ENCODE measurements at places on chromosomes 1 and 21. TPM values are rescaled to one million over a fixed set of nuclear protein-coding genes. Genes with fewer than 3 reads are reported as not detected.

The SPRR1B gene
- not detected for total RNA-seq

The GJC2 gene
- total RNA-seq, result 0.69 TPM

- DNase-seq, result no peak
These were observed 11.1 kb downstream of the TMEM240 start for GRCh38 chr1:1529321-1529720.

DNA sequence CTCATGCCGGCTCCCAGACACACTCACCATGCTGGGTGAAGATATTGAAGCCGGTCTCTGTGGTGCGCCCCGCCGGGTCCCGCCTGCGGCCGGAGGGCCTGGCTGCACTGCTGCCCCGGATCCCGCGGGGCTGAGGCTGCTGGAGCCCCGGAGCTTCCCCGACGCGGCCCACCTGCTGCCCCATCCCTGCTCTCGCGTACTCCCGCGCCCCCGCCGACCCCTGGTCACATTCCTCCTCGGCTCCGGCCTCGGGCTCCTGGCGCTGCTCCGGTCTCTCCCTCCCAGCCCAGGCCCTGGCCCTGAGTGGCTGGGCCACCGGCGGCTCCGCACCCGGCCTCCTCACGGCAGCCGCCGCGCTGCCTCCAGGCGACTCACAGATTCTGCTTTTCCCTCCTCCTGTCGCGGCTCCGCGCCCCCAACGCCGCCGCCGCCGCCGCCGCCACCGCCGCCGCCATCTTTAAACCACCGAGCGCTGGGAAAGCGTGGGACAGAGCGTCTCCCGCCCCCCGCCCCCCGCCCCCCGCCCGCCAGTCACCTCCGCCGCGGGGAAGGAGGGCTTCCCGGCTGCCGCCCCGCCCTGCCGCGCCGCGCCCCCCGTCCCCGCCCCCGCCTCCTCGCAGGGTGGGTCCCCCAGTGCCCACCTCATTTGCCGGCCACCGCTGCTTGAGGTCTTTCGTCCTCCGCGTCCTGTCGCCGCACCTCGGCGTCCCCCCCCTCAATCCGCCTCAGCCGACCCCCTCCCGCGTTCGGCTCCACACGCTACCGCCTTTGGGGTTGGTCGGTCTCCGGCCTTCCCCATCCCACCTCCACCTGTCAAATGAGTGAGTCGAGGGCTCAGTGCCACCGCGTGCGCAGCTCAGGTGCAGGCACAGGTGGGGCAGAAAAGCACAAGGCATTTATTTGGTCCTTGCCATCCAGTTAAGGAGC, at the start of gene ABL2:
Gene ABL2, minus strand, starts transcription at position 464 of the 927 bp plus-strand sequence. Its CDS starts 280 bp downstream, at position 184.
- DNase-seq, result peak; percentile 88

- peak; percentile 93 for DNase-seq
These were observed at the start of gene IL10RB for GRCh38 chr21:33266050-33266788. Gene IL10RB, plus strand, starts transcription at chr21:33266367. Its CDS starts 99 bp downstream, at chr21:33266466.

GRCh38 chr1:184649451-184649888, 105.2 kb downstream of the EDEM3 start:
- no peak for DNase-seq
